ENCODE measurements at places on chromosomes 1 and 21.

- no peak for DNase-seq
Measured at GRCh38 chr1:79457562-79458224, 451.2 kb upstream of the ADGRL4 start.

GRCh38 chr1:38208716-38209632 is 162.4 kb upstream of the POU3F1 start:
- no peak for DNase-seq

GRCh38 chr1:83318366-83318765 is 680.6 kb downstream of the TTLL7 start:
- no peak for DNase-seq

GRCh38 chr1:42747125-42747524 is 7.1 kb upstream of the CLDN19 start:
- peak; percentile 64 for DNase-seq

GRCh38 chr21:42208801-42209490 is 10.0 kb upstream of the ABCG1 start:
- no peak for DNase-seq

All from head of caudate nucleus (tissue), 42 donors.